Stimulated activated effector memory CD8-positive, alpha-beta T cell treated with anti-CD3 and anti-CD28 coated beads, Interleukin-12 subunit alpha, Interleukin-12 subunit beta, amount 100 ng/mL, for 72 hours (primary cell): ENCODE measurements at places on chromosomes 7 and 10.

- no peak for DNase-seq
Measured at GRCh38 chr10:26378861-26379294, 59.3 kb upstream of the APBB1IP start.

GRCh38 chr10:71247414-71247705 is 35.0 kb downstream of the UNC5B start:
- DNase-seq: no peak

DNA sequence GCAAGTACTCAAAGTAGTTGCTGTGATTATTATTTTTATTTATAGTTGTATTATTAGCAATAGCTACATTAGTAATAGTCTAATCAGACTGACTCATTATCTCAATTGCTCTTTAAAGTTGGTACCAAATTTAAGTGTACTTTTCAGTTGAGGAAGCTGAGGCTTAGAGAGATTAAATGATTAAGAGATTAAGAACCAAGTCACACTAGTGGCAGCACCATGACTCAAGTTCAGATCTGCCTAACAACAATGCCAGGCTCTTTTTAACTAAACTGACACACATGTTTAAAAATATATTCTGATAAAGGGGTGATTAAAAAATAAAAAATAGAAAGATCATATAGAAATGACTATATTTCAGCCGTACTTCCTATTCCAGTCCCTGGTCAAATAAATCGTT is 42.0 kb downstream of the FZD1 start:
- DNase-seq: no peak

GRCh38 chr10:8296734-8297101 is 242.2 kb downstream of the GATA3 start:
- no peak for DNase-seq

- DNase-seq: no peak
Measured at GRCh38 chr10:32142646-32143045, 86.4 kb upstream of the KIF5B start.

DNA sequence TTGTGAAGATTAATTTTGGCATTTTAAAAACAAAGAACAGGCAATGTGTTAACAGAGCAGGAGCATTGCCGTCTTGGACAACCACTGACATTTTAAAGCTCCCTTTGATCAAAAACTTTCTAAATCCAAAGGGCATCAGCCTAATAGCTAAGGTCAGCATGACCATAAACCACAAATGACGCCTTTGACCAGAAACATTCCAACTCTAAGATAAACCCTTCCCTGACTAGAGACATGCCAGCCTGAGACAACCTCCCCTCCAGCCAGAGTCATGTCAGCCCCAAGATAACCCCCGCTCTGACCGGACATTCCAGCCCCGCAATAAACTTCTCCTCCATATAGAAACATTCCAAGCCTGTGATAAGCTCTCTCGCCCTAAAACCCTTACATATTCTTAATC is 949.4 kb upstream of the POT1 start:
- no peak for DNase-seq

GRCh38 chr7:66950763-66951162 is 29.7 kb downstream of the TMEM248 start:
- DNase-seq: no peak

GRCh38 chr7:31853380-31853779 is 166.4 kb downstream of the PPP1R17 start:
- DNase-seq: no peak

- no peak for DNase-seq
Measured at GRCh38 chr10:47349516-47349915, 1.4 kb downstream of the RBP3 start.

- peak; percentile 59 for DNase-seq
Measured at GRCh38 chr7:131606346-131607290, 50.2 kb upstream of the PODXL start.

DNA sequence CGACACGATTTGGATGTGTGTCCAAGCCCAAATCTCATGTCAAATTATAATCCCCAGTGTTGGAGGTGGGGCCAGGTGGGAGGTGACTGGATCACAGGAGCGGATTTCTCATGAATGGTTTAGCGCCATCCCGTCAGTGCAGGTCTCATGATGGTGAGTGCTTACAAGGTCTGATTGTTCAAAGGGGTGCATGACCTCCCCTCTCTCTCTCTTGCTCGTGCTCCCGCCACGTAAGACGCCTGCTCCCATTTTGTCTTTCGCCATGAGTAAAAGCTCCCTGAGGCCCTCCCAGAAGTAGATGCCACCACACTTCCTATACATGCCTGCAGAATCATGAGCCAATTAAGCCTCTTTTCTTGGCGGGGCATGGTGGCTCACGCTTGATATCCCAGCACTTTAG is 71.5 kb upstream of the NANOS1 start:
- DNase-seq: no peak

- DNase-seq: no peak
Measured at GRCh38 chr10:131971591-131971990, 10.1 kb downstream of the BNIP3 start.

DNA sequence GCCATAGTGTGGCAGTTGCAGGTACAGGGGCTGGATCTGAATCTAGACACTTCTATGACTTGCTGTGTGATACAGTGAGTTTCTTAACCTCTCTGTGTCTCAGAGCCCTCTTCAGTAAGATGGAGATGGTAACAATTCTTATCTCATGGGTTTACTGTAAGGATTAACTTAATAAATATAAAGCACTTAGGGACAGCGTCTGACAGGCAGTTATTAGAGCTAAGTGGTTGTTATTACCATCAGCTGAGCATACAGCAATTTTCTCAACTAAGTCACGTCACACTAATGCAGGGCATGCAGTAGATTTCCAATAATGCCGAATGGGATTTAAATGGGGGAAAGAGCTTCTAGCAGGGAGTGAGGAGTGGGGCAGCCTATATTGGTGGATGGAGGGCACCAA is 162.6 kb downstream of the SH2D4B start:
- no peak for DNase-seq

DNA sequence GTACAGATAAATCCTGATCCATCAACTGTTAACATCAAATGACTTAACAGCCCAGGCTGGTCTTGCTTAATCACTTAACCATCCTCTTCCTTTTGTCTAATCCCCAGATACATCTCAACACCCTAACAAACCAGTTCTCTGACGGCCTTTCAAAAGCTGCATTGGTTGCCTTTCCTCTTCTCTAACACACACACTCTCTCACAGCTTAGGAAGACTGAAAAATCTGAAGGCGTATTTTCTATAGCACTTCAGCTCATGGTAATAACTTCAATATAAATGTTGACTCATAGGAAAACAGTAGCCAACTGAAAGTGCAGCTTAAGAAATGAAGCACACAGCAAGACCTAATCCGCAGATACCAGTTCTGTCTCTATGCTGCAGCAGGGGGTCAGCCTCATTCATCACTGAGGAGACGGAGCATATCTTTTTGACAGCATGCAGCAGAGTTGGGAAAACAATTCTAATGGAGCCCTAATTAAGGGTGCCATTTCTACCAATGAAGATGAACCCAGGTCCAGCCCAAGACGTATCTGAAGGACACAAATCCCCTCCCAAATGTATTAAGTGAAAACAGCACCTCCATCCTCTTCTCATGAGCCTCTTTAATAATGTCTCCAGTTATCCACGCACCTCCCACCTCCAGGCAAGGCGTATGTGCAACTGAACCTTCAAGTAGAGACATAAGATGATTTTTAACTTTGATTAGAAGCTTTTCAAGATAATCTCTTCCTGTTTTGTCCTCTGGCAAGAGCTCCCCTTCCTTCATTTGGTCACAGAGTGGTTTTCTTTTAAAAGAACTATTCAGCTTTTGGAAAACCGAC is 211.7 kb upstream of the NFE2L3 start:
- DNase-seq: no peak

DNA sequence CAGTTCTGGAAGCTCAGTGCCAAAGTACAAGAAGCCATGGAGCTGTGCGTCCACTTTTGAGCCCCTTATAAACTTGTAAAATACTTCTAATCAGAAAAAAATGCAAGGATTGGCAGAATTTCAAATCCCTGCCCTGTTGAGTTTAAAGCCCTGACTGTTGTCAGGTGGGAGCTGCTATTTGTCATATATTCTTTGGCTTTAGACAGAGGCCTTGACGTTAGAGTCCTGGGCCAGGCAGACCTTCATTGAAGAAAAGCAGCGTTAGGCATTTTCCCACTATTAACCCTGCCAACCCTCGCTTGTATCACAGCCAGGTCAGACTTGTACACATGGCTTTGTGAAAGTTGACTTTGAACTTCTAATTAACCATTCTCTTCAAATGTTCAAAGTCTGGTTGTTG is 155.4 kb downstream of the TWIST1 start:
- no peak for DNase-seq

DNA sequence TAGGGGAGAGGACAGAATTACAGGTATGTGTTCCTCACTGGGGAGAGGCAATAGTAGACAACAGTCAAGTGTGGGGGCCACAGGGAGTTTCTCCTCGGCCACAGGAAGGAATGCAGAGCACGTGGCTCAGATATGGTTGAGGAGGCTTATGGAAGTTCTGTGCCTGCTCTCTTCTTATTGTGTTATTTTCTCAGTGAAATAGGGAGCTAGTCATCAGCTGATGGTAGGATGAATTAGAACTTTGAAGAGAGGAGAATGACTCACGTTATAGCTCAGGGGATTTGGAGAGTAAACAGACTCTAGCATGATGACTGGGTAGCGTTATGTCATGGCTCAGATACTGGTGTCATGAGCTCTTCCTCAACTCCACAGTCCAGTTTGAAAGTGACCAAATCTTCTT is 308.3 kb upstream of the IGFBP3 start:
- no peak for DNase-seq

GRCh38 chr7:16268821-16269768 is 152.2 kb downstream of the CRPPA start:
- DNase-seq: no peak

DNA sequence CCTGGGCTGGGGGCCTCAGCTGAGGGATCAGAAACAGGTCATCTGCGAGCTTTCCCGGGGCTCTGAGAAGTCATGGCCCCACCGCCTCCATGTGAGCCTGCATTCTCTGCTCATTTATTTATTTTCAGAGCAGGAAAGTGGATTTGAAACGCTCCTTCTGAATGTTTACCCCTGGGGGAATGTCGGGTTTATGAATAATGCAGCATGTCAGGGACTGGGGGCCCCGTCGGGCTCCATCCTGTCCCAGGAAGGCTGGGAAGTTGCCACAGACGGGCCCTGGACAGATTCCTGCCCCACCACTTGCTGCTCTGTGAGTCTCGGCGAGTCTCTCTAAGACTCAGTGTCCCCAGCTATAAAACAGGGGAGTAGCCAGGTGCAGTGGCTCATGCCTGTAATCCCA is 11.9 kb upstream of the GTF2IRD1 start:
- no peak for DNase-seq

DNA sequence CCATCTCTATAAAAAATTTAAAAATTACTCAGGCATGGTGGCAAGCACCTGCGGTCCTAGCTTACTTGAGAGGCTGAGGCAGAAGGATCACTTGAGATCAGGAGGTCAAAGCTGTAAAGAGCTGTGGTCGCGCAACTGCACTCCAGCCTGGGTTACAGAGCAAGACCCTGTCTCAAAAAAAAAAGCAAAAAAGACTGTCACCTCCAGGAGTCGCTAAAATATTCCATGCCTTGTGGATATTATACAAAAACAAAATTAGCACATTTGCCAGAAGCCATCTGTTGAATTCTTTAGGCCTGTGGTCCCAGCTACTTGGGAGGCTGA is 87.0 kb upstream of the SDK1 start:
- no peak for DNase-seq

DNA sequence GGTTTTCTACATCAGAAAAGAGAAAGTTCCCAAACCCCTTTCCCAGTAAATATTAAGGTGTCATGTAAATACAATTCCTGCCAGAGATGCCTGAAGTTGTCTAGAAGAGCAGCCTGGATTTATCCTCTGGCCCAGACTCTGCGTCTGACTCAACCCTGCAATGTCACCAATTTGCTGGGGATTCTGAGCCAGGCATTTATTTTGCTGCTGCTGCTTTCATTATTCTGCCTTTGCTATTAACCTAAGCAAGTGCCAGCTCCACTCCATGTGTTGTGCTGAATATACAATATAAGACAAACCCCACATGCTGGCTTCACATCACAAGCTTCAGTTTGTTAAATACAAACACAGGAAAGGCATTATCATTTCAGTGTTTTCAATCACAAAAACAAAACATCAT is 59.1 kb downstream of the ELAPOR2 start:
- no peak for DNase-seq

GRCh38 chr10:78338717-78339116 is 305.1 kb downstream of the RPS24 start:
- DNase-seq: no peak

DNA sequence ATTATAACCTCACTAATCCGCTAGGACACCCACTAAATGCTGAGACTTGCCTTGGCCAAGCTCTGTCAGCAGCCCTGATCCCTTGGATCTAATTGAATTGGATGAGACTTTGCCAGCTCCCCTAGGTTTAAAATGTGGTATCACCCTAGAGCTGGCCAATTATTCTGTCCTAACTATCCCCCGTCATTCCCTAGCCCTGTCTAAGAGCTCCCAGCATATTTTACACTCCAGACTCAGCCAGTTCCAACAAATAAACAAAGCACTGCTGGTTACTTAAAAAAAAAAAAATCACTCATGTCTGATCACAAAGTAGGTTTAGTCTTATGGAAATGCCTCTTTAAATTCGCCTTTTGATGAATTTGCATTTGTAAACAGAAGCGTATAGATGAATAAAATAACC is 147.9 kb upstream of the EGR2 start:
- no peak for DNase-seq

- DNase-seq: no peak
Measured at GRCh38 chr7:77778535-77778934, 19.7 kb downstream of the TMEM60 start.

GRCh38 chr7:136685501-136686173 is 182.8 kb upstream of the CHRM2 start:
- DNase-seq: no peak

GRCh38 chr7:152333134-152333533 is 102.7 kb downstream of the KMT2C start:
- DNase-seq: no peak
